ENCODE measurements at places on chromosomes 12 and 14.

DNA sequence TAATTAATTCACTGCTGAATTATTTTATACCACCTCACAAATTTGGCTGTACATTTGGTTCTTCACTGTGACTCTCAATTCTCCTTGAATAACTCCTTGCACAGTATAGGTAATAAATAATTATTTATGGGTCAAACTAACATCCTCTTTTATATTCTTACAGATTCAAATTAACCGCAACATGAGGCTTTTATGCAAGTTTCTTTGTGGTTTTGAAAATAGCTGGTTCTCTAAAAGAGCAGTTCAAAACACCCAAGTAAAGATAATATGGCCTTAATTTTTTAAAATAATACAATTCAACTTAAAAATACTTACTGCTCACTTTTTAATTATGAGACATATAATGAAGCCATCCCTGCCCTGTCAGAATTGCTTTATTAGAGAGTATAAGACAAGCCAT, 12.9 kb upstream of the TRIM9 start:
- DNase-seq, result no peak

GRCh38 chr14:31880935-31881334, 196.2 kb upstream of the ARHGAP5 start:
- peak; percentile 96 for DNase-seq

GRCh38 chr12:77578466-77579220, 252.1 kb upstream of the NAV3 start:
- peak; percentile 25 for DNase-seq

- DNase-seq, result no peak
Observed at GRCh38 chr12:96020314-96021003, 14.9 kb downstream of the LTA4H start.

GRCh38 chr14:69204753-69205152, 13.5 kb downstream of the EXD2 start:
- peak; percentile 42 for DNase-seq

DNA sequence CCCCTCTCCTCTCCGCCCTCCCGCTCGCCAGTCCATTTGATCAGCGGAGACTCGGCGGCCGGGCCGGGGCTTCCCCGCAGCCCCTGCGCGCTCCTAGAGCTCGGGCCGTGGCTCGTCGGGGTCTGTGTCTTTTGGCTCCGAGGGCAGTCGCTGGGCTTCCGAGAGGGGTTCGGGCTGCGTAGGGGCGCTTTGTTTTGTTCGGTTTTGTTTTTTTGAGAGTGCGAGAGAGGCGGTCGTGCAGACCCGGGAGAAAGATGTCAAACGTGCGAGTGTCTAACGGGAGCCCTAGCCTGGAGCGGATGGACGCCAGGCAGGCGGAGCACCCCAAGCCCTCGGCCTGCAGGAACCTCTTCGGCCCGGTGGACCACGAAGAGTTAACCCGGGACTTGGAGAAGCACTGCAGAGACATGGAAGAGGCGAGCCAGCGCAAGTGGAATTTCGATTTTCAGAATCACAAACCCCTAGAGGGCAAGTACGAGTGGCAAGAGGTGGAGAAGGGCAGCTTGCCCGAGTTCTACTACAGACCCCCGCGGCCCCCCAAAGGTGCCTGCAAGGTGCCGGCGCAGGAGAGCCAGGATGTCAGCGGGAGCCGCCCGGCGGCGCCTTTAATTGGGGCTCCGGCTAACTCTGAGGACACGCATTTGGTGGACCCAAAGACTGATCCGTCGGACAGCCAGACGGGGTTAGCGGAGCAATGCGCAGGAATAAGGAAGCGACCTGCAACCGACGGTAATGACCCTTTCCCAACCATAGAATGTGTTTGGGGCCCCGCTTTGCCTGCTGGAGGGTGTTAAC, 615 bp downstream of the CDKN1B start:
- DNase-seq, result peak; percentile 60

All from GM23248 (cell line).